ENCODE measurements at places on chromosomes 3 and 15.

GRCh38 chr3:81967393-81967792, 205.9 kb upstream of the GBE1 start:
- no peak for DNase-seq

GRCh38 chr3:117238806-117239205, 529.2 kb downstream of the TUSC7 start:
- DNase-seq = no peak

DNA sequence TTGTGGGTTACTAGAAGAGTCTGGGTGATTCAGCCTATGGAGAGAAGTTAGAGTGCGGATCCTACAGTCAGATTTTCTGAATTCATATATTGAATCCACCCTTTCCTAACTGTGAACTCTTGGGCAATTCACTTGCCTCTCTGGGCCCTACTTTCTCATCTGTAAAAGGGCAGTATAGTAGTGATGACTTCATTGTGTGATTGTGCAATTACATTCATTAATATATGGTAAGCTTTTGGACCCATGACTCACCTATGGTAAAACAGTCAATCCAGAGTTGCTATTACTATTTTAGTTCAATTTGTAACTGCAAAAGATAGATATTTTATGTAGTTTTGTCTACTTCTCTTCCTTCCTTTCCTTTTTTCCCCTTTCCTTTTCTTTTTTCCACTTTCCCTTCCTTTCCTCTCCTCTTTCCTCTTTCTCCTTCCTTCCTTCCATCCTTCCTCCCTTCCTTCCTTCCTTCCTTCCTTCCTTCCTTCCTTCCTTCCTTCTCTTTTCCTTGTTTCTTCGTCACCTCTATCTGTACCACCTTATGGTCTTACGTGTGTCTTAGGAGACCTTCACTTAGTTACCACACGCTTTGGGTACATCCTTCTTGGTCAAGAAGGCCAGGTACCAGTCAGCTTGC, 37.0 kb downstream of the GMNC start:
- DNase-seq = no peak

DNA sequence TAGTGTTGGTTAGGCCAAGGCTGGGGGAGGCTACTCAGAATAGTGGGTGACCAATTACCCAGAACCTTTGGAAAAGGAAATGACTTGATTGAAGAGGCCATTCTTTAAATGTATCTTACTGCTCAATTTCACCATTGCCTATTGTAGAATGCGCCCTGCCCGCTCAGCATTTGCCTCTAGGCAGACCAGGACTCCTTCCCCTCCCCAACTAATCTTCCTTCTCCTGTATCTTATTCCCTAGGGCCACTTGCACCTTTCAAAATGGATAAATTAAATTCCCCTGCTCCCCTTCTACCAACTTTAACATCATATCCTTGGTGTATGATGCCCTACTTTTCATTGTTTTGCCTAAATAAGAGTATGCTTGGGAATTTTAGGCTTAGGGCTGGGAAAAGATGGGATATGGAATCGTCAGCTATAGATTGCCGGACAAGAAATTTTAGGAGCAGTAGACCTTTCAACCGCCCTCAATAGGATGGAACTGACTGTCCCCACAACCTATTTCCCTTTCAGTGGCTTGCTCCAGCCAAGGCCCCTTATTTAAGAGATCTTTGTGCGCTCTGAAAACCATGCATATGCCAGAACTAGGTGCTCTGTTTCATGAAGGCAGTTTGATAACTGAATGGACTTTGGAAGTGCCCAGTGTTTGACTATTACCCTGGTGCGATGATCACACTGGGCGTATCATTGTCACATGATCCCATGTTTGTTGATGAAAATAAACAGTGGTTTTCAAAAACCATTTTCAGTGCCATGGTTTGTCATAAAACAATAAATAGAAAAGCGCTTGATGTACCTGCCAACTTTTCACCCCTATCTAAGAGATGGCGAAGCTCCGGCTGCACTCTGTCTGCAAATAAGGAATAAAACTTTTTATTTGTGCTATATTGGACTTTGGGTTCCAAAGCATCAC, 74.3 kb upstream of the TSEN2 start:
- DNase-seq = no peak

DNA sequence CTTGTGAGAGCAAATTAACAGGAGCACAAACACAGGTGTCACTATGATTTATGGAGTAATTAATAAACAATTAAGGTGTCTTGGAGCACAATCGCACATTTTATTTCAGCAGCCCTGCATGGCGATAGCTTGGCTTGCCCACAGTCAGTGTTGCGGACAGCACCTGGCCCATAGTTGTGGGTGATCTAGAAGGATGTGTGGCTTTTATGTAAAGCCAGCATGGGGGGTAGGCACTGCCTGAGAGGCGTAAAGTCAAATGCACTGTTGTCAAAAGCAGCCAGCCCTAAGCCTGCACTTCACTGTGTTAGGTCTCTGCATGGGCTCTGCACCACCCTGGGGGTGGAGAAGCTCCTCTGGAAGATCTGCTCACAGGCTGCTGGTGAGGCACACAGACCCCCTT, 177.4 kb upstream of the PPP2R3A start:
- DNase-seq = no peak

DNA sequence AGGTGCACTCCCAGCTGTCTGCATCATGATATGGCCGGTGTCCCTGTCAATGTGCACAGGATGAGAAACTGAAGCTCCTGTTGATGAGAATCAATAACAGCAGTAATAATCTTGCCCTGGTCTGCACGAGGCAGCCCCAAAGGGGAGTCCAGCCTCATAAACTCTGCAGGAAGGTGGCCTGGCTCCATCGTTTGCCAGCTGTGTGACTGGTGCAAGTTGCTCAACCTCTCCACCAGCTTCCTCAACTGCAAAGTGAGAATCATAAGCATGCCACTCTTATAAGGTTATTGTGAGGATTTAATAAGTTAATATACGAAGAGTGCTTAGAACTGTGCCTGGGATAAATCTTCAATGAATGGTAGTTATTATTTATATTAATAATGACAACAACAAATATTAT, 203.4 kb upstream of the HES1 start:
- no peak for DNase-seq

- DNase-seq = no peak
Measured at GRCh38 chr15:77966540-77967234, 110.8 kb downstream of the TBC1D2B start.

GRCh38 chr3:146265720-146266119, 14.8 kb upstream of the PLSCR4 start:
- no peak for DNase-seq

DNA sequence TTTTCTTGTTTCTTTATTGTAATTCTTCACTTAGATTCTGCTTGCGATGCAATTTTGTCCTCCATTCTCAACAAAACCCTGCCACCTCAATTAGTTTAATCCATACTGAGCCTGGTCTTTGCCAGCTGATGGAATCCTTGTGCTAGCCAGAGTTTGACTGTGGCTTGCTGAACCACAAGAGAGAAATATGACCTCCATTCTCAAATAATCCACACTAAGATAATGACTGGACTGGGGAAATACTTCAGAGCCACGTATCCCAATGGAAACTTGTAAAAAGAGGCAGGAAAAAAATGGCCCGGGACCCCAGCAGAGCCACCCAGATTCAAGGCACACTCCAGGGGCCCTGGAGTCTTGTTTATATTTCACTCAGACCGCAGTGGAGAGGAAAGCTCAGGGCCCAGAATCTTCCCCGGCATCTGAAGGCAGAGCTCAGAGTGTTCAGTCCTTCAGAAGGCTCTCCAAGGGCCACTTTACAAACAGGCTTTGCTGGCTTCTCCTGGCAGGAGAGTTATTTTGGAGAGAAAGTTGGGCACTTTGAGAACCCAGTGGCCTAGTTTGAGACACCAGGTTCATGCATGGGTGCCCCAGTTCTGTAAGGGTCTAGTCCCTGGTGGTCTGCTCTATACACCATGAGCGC, 62.7 kb downstream of the SSUH2 start:
- no peak for DNase-seq

- no peak for DNase-seq
Measured at GRCh38 chr3:79587150-79587549, 180.6 kb downstream of the ROBO1 start.

DNA sequence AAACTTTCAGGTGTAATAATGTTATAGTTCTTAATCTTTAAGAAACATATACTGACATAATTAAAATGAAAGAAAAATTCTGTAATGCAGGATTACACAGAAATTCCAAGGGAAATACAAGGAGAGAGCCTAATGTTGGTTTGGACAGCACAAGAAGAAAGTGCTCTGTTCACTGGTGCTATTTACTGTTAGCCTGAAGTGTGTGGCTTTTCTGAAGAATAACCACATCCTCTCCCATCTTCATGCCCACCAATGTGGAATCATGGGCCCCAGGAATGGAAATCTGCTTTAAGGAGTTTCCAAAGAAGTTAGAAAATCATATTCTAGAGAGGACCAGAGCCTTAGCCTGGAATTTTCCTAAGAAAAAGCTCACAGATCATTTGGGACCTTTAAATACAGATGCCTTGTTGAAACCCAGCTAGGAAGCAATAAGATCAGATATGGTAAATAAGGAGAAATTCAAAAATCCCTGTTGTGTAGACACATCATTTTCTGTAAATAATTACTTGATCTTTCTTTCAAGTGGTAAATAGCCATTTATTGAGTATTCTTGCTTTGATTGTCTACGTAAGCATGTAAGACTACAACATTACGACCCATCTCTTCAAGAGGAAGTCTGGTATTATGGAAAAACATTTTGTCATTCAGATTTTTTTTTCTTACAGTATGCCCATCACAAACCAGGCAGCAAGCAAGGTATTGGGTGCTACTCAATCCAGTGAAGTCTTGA, 10.3 kb upstream of the USP50 start:
- DNase-seq = no peak

All from esophagus squamous epithelium (tissue), 5 donors.